ENCODE measurements at places on chromosomes 4 and X. TPM values are rescaled to one million over a fixed set of nuclear protein-coding genes. Genes with fewer than 3 reads are reported as not detected.

CT45A5 gene
- not detected for polyA plus RNA-seq

HMX1 gene
- not detected for polyA plus RNA-seq

LIMCH1 gene
- not detected for polyA plus RNA-seq

PLAC8 gene
- polyA plus RNA-seq: 826 TPM

PDE6B gene
- polyA plus RNA-seq: 29.4 TPM

GLOD5 gene
- polyA plus RNA-seq: not detected

XKRX gene
- 2.5 TPM for polyA plus RNA-seq

CFI gene
- not detected for polyA plus RNA-seq

SLC6A14 gene
- not detected for polyA plus RNA-seq

Measured in naive B cell (primary cell).